ENCODE measurements at places on chromosomes 1 and 21. TPM values are rescaled to one million over a fixed set of nuclear protein-coding genes. Genes with fewer than 3 reads are reported as not detected.
A peak's percentile ranks its signal among the peaks of the same experiment; 100 is the strongest.

The MROH9 gene
- not detected for total RNA-seq

- no peak for DNase-seq
- no peaks in the 10 kb centered on the region for H3K27me3 ChIP-seq
- no peak overlapping the region for H3K4me3 ChIP-seq
- no peak overlapping the region for H3K27ac ChIP-seq
Measured at GRCh38 chr1:15171271-15171908, 17.8 kb downstream of the TMEM51 start.

- no peaks in the 10 kb centered on the region for H3K36me3 ChIP-seq
- no peak for DNase-seq
- H3K4me1 ChIP-seq: no peaks in the 10 kb centered on the region
- H3K4me3 ChIP-seq: no peak overlapping the region
Measured at GRCh38 chr21:28579986-28580550, 412.6 kb downstream of the LTN1 start.

- no peaks in the 10 kb centered on the region for H3K36me3 ChIP-seq
- peaks cover 22% of the 10 kb centered on the region for H3K4me1 ChIP-seq
- no peaks in the 10 kb centered on the region for H3K27me3 ChIP-seq
- DNase-seq: no peak
- H3K4me3 ChIP-seq: no peak overlapping the region
Measured at GRCh38 chr1:183370399-183371058, 47.7 kb downstream of the NMNAT2 start.

GRCh38 chr1:241531195-241532161 lies 700 bp upstream of the KMO start:
- peaks cover 34% of the 10 kb centered on the region for H3K27me3 ChIP-seq
- DNase-seq: no peak
- H3K4me1 ChIP-seq: no peaks in the 10 kb centered on the region
- H3K4me3 ChIP-seq: peak overlapping the region; percentile 62
- no peaks in the 10 kb centered on the region for H3K36me3 ChIP-seq
- peak overlapping the region; percentile 31 for H3K27ac ChIP-seq

DNA sequence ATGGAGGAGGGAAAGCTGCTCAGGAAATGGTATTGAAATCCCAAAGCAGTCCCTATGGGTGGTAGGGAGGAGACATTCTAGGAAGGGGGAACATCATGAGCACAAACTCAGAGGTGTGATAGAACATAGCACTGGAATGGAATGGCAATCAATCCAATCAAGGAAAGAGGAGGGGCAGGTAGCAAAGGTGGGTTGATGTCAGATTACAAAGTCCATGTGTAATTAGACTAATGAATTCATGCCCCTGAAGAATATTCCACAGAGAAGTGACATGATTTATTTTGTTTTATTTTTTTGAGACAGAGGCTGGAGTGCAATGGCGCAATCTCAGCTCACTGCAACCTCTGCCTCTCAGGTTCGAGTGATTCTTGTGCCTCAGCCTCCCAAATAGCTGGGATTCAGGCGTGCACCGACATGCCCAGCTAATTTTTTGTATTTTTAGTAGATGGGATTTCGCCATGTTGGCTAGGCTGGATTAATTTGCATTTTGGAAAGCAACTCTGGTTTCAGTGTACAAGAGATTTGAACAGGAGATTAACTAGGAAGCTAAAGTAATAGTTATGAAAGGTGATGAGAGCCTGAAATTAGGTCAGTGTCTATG lies 36.1 kb downstream of the DEGS1 start:
- H3K36me3 ChIP-seq: no peaks in the 10 kb centered on the region
- no peak overlapping the region for H3K27ac ChIP-seq
- H3K4me3 ChIP-seq: no peak overlapping the region
- no peak for DNase-seq
- H3K4me1 ChIP-seq: peaks cover 24% of the 10 kb centered on the region

The FCRL6 gene
- 0.33 TPM for total RNA-seq

GRCh38 chr1:85371021-85371420 lies 93.9 kb downstream of the DDAH1 start:
- H3K4me1 ChIP-seq: peaks cover 22% of the 10 kb centered on the region
- no peaks in the 10 kb centered on the region for H3K36me3 ChIP-seq
- H3K4me3 ChIP-seq: no peak overlapping the region
- no peak for DNase-seq
- H3K27me3 ChIP-seq: no peaks in the 10 kb centered on the region

- no peak overlapping the region for H3K4me3 ChIP-seq
- DNase-seq: no peak
- H3K27ac ChIP-seq: no peak overlapping the region
- peaks cover 4% of the 10 kb centered on the region for H3K36me3 ChIP-seq
- no peaks in the 10 kb centered on the region for H3K4me1 ChIP-seq
Measured at GRCh38 chr1:111101854-111102642, 37.8 kb downstream of the DRAM2 start.

The FCN3 gene
- 27.3 TPM for total RNA-seq

- no peak for DNase-seq
- H3K36me3 ChIP-seq: no peaks in the 10 kb centered on the region
- no peak overlapping the region for H3K4me3 ChIP-seq
- peaks cover 17% of the 10 kb centered on the region for H3K4me1 ChIP-seq
- H3K27ac ChIP-seq: no peak overlapping the region
- H3K27me3 ChIP-seq: no peaks in the 10 kb centered on the region
Measured at GRCh38 chr21:16402752-16403151, 673.0 kb downstream of the USP25 start.

DNA sequence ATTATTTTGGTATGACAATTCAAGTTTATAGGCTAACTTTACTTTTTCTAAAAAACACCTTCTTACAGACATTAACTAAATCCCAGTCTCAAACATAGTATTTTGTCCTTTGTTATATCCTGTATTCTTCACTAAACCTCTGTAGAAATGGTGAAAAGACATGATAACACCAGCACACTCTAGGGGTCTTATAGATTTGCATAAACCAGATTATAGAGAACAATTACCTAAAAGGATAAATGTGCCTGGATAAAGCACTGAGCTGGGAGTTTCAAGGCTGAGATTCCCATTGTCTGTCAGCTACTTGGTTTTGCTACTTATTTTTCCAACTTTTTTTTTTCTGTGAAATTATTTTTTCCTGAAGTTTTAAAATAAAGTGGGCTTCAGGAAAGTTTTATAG lies 1288.6 kb upstream of the TMPRSS15 start:
- no peak overlapping the region for H3K27ac ChIP-seq
- no peak for DNase-seq
- H3K36me3 ChIP-seq: no peaks in the 10 kb centered on the region
- H3K4me1 ChIP-seq: no peaks in the 10 kb centered on the region
- H3K4me3 ChIP-seq: no peak overlapping the region

The PLA2G2F gene
- not detected for total RNA-seq

GRCh38 chr1:99782397-99782796 lies 16.0 kb upstream of the FRRS1 start:
- H3K4me3 ChIP-seq: no peak overlapping the region
- no peak overlapping the region for H3K27ac ChIP-seq
- no peaks in the 10 kb centered on the region for H3K36me3 ChIP-seq

DNA sequence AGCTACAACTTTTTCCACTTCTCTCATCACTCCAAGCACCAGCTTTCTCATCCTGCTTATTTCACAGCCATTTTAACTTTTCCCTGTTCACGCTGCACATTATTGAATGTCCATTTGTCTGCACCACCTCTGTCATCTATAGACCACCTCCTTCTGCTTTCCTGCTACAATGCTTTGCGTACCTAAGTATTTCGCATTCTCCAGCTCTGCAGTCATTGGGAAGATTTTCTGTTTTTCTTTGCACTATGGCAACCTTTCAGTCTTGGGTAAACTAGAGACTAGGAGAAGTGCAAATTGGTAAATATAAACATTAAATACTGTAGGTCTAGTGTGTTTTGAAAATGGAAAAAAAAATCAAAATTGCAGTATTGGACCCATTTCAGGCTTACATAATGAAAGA lies 835 bp downstream of the CCDC30 start:
- peak overlapping the region; percentile 80 for H3K4me3 ChIP-seq
- H3K27me3 ChIP-seq: no peaks in the 10 kb centered on the region
- H3K36me3 ChIP-seq: peaks cover 20% of the 10 kb centered on the region
- peaks cover 16% of the 10 kb centered on the region for H3K4me1 ChIP-seq
- no peak overlapping the region for H3K27ac ChIP-seq
- no peak for DNase-seq

The RNU1-3 gene
- total RNA-seq: 6,072 TPM

The ANGPTL1 gene
- total RNA-seq: 11.5 TPM

- H3K27me3 ChIP-seq: no peaks in the 10 kb centered on the region
- no peak overlapping the region for H3K4me3 ChIP-seq
- no peaks in the 10 kb centered on the region for H3K36me3 ChIP-seq
- no peak for DNase-seq
Measured at GRCh38 chr1:167856711-167857418, 57.1 kb downstream of the ADCY10 start.

DNA sequence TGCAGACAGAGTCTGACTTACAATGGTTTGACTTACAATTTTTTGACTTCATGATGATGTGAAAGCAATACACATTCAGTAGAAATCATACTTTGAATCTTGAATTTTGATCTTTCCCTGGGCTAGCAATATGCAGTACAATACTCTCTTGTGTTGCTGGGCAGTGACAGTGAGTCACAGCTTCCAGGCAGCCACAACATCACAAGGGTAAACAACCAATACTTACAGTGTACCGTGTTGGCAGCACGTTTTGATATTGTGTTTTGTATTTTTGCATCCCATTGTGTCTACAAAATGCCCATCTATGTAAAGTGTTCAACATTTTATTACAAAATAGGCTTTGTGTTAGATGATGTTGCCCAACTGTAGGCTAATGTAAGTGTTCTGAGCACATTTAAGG lies 150.9 kb downstream of the NTMT2 start:
- DNase-seq: no peak
- H3K36me3 ChIP-seq: no peaks in the 10 kb centered on the region
- H3K4me3 ChIP-seq: no peak overlapping the region
- H3K27me3 ChIP-seq: no peaks in the 10 kb centered on the region
- H3K27ac ChIP-seq: no peak overlapping the region
- H3K4me1 ChIP-seq: no peaks in the 10 kb centered on the region

GRCh38 chr1:84810343-84810742 lies 82.7 kb downstream of the LPAR3 start:
- no peaks in the 10 kb centered on the region for H3K4me1 ChIP-seq
- H3K4me3 ChIP-seq: no peak overlapping the region
- no peaks in the 10 kb centered on the region for H3K36me3 ChIP-seq
- no peak overlapping the region for H3K27ac ChIP-seq

The GPR37L1 gene
- 0.05 TPM for total RNA-seq

The MX2 gene
- 5.4 TPM for total RNA-seq

DNA sequence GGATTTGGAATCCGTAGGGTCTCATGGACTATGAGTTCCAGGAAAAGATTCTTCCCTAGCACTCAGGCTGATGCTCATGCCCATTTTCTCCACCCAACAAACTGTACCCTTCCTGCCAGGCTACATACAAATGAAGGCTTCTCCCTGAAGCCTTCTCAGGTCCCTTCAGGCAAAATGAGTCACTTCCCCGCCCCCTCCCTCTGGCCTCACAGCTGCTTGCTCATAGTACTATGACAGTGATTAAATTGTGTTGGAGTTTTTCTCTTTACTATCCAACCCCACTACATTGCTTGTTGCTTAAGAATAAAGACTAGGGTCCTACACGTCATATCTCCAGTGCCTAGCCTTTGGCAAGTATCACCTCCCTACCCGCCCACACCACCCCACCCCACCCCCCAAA lies 207.6 kb upstream of the NFIA start:
- DNase-seq: no peak
- no peak overlapping the region for H3K27ac ChIP-seq
- H3K4me1 ChIP-seq: no peaks in the 10 kb centered on the region

DNA sequence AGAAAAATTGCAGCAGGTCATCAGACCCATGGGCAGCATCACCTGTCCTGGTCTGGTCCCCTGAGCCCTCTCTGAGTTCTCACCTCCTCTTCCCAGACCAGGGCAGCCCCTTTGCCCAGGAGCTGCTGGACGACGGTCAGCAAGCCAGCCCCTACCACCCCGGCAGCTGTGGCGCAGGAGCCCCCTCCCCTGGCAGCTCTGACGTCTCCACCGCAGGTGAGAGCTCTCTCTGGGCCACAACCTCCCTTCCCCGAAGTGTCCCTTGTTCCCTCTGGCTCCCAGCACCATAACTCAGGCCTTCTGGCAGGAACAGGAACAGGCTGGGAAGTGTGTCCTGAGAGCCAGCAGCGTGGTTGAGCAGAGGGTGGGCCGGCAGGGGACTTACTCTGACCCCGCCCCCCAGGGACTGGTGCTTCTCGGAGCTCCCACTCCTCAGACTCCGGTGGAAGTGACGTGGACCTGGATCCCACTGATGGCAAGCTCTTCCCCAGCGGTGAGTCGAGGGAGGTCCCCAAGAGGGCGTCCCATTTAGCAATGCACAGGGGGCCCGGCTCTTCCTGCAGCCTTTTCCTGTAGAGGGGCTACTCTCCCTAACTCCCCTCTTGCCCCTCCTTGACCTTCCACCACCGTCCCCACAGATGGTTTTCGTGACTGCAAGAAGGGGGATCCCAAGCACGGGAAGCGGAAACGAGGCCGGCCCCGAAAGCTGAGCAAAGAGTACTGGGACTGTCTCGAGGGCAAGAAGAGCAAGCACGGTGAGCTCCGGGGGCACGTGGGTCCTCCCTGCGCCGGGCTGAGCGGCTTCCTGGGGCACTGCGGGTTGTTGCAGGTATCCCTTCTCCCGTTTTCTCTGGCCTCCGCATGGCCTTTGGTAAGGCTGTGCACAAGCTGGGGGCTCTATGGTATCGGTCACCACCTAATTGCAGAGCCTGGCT lies 2.4 kb downstream of the ELF3 start:
- H3K4me3 ChIP-seq: no peak overlapping the region
- H3K27ac ChIP-seq: no peak overlapping the region
- peaks cover 2% of the 10 kb centered on the region for H3K36me3 ChIP-seq
- DNase-seq: no peak
- H3K27me3 ChIP-seq: peaks cover 8% of the 10 kb centered on the region
- H3K4me1 ChIP-seq: peaks cover 8% of the 10 kb centered on the region

DNA sequence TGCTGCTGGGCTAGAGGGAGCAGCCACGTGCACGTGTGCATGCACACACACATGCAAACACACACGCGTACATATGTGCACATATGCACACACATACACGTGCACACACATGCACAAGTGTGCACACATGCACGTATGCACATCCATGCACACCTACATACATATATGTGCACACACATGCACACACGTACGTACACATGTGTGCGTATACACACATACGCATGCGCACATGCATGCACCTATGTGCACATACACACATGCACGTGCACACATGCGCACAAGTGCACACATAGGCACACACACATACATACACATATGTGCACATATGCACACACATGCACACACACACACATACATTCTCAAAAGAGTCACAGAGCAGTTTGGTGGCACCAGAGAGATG lies 85.9 kb upstream of the SLC25A33 start:
- H3K4me3 ChIP-seq: no peak overlapping the region
- peaks cover 25% of the 10 kb centered on the region for H3K4me1 ChIP-seq
- no peak for DNase-seq
- no peak overlapping the region for H3K27ac ChIP-seq
- H3K36me3 ChIP-seq: no peaks in the 10 kb centered on the region
